ENCODE measurements at places on chromosomes 12 and 14.
A peak's percentile ranks its signal among the peaks of the same experiment; 100 is the strongest.

- DNase-seq, result peak; percentile 97
Measured at GRCh38 chr14:21308479-21309237, 28.8 kb downstream of the RPGRIP1 start.

DNA sequence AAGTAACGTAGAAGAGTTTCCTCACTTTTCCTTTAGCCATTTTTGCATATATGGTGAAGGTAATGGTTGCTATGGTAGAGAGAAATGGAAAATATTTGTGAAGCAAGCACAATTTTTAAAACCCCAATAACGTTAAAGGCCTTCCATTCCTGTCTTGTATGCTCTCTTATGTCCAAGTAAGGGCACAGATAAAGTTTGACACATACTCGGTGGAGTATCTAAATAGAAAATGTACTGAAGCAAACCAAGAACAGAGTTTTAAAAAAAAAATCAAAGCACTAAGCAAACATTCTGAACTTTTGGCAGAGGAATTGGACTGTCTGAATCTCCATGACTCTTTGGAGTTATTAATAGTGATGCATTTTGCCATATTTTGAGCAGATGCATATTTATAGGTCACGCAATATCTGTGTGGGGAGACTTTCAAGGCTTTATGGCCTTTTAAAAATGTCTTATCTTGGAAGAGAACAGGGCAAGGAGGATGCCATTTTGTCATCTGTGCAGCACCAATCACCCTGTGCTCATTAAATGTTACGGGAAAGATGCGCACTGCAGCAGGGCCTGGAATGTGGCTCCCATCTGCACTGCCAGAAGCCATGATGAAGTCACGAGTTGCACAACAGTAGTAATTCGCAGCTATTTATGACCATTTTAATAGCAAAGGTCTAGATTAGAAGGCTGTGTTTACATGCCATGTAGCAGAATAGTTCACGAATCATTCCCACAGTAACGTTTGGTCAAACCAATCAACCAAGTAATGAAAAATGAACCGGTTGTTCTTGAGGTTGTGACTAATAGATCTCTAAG lies 23.3 kb upstream of the AMIGO2 start:
- DNase-seq, result no peak

- DNase-seq, result peak; percentile 85
Measured at GRCh38 chr12:3436461-3437065, 54.4 kb upstream of the PRMT8 start.

DNA sequence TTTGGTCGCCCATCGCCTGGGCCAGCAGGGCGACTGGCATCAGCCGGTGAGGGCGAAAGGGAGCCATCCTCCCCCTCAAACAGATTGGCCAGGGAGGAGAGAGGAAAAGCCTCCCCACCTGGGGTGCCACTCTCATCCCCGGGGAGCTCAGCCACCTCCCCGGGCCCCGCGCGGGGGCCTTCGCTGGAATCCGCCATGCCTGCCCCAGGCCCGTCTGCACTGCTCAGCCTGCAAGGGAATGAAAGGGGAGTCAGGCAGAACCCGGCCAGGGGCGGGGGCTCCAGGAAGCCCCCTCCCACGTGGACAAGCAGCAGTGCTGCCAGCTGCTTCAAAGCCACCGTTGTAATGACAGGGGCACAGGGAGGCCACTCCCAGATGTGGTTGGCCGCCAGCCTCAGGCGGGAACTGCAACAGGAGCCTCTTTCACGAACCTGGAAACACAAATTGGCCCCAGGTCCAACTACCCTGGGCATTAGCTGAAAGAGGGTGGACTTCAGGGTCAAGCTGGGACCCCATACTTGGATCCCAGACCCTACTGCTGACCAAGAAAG lies 18.5 kb downstream of the TRPV4 start:
- DNase-seq, result peak; percentile 26

DNA sequence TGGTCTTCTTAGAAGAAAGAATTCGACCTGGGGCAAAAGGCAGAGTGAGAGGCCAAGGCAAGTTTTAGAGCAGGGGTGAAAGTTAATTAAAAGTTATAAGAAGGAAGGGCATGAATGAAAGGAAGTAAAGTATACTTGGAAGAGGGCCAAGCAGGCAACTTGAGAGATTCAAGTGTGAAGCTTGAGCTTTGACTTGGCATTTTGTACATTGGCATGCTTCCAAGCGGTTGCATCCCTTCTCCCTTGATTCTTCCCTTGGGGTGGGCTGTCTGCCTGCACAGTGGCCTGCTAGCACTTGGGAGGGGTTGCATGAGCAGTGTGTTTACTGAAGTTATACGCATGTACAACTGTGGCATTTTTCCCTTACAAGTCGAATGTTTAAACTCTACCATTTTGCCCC lies 74.8 kb upstream of the MGAT4C start:
- DNase-seq, result peak; percentile 74

DNA sequence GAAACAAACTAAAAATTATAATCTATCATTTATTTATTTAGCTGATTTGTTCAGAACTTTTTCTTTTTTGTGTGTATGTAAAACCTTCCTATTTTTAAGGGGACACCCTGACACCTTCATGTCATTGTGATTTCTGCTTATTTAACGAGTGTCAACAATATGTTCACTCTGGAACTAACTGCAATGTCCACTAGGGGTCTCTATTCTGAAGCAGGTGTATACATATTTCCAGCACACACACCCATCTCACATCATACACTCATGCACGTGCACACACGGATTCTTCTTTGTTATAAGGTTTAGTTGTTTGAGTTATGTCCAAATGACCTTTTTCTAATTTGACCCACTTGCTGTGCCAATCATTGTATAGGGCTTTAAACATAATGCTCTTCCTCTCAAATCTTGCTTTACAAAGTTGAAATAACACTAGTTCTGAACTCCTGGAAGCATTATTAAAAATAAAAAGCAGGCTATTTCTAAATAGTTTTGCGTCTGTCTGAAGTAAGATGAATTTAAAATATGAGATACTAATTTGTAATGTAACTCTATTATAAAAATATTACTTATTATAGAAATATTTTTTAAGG lies 15.5 kb downstream of the E2F7 start:
- DNase-seq, result peak; percentile 74

DNA sequence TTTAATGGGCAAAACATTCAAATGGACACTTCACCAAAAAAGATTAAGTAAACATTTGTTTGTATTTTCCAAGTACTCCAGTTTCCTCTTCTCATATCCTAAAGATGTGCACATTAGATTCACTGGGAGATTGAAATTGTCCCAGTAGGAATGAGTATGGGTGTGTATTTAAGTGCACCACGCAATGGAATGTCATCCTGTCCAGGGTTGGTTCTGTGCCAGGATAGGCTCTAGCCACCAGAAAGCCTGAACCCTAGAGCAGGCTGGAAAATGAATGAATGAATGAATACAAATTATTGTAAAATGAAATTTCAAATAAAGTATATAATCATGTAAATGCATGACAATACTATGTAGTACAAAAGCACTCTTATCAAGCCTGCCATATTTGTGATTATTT lies 14.0 kb downstream of the CEP83 start:
- DNase-seq, result no peak

DNA sequence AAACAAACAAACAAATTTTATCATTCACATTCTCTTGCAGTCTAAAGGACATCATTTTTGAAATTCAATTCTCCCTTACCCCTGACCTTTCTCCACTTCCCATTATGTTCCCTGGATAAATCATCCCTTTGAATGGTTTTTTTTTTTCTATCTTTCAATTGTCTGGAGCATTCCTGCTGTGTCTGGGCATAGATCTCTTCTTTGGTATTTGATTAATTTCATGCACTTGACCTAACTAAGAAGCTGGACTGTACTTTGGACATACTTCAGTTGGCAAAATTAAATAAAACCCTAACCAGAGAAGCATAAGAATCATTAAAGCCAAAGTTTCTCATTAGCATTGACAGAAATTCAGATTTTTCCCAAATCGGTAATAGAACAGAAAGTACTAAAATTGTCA lies 163.6 kb upstream of the BMP4 start:
- DNase-seq, result peak; percentile 26

GRCh38 chr12:20476551-20476950 lies 108.2 kb downstream of the PDE3A start:
- peak; percentile 61 for DNase-seq

GRCh38 chr12:125081427-125081826 lies 16.2 kb downstream of the AACS start:
- DNase-seq, result peak; percentile 96

- no peak for DNase-seq
Measured at GRCh38 chr14:25086821-25087396, 37.0 kb upstream of the STXBP6 start.

DNA sequence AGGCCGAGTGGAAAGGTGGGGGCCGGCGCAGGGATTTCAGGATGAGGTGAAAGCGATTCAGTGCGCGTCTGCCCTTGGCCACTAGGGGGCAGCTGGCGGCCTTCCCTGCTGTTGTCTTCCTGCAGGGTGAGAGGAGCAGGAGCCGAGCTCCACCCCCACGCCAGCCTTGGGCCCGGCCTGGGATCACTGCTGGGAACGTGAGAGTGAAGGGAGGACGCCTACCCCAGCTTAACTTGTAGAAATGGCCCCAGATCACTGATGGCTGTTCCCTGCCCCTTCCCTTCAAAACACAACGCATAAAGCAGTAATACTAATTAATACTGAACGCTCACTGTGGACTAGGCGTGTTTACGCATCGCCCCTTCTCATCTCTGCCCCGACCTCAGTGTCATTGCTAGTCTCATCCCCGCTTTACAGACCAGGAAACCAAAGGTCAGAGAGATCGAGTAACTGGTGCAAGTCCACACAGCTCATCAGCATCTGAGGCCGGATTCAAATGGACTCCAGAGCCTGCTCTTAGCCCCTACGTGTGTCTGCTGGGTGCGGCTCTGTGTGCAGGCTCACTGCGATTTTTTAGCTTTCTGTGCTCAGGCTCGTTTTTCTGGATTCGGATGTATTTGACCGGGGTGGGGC lies 24.3 kb downstream of the MVK start:
- DNase-seq, result peak; percentile 90

DNA sequence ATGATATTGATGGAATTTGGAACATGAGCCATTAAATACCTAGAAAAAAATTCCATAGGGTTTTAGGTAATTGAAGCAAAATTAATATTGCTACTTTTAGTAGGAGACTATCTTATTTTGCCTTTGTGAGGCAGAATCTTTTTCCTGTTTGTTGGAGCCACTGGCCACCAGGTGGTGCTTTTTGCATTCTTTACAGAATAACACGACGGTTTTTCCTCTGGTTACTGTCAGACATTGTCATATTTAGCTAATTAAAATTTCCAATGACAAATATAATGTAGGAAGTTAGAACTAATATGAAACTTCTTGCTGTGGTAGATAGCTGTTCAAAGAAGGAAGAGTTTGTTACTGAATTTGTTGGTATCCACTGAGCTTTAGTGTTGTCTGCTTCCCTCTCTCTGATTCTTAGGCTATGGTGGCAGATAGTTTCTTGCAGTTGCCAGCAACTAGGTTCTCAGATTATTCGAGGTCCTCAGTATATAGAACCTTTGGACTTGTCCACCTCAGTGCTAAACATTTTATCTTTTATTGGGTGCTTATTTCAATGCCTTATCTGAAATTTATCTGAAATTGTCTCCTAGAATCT lies 25.7 kb downstream of the RAB21 start:
- DNase-seq, result peak; percentile 45

DNA sequence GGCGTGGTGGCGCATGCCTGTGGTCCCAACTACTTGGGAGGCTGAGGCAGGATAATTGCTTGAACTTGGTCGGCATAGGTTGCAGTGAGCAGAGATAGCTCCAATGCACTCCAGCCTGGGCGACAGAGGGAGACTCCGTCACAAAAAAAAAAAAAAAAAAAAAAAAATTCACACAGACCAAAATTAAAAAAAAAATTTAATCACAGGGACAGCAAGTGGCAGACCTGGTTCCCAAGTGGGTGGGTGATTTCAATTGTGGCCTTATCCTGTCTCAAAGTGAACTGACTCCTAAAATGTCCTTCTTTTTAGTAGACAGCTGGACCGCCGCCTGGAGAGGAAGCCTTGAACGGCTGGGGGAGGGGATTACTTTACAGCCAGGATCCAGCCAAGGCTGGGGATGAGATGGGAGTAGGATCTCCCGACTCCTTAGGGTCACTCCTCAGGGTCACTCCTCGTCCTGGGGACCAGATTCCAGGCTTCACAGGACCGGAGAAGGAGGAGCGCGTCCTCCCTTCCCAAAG lies 1.5 kb upstream of the KCNH3 start:
- DNase-seq, result peak; percentile 77

DNA sequence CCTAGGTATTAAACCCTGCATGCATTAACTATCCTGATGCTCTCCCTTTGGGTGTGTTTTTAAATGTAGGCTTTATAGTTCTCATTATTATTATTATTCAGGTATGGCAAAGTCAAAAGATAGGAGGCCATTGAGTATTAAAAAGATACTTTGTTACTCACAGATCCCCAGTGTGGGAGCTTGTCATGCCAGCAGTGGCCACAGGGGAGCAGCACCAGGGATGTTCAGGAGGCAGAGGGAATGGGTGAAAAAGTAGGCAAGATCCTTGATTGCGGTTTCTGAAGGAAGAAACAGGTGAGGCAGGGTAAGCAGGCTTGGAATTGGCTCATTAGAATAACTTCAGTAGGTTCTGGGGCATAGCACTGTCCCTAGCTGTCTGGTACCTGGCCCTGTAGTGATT lies 382.2 kb downstream of the MED13L start:
- peak; percentile 17 for DNase-seq

GRCh38 chr12:76871742-76872141 lies 7.1 kb downstream of the CSRP2 start:
- no peak for DNase-seq

Measured in NCI-H69 (cell line).